Activated CD8-positive, alpha-beta memory T cell treated with anti-CD3 and anti-CD28 coated beads for 1 hour (primary cell): ENCODE measurements at places on chromosomes 5 and 9.
A peak's percentile ranks its signal among the peaks of the same experiment; 100 is the strongest.

DNA sequence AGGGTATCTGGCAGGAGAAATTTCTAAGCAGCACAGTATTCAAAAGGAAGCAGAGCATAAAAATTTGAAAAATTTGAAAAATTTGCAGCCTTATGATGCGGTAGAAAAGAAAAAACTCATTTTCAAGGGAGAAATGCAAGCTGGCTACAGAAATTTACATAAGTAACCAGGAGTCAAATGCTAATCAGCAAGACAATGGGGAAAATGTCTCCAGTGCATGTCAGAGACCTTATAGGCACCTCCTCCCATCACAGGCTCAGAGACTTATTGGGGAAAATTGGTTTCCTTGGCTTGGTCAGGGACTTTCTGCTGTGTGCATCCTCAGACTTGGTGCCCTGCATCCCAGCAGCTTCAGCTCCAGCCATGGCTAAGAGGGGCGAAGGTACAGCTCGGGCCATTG lies 35.8 kb downstream of the IZUMO3 start:
- DNase-seq = no peak

GRCh38 chr9:76188905-76189304 lies 205.3 kb downstream of the RFK start:
- no peak for DNase-seq

- DNase-seq = no peak
Observed at GRCh38 chr9:68847765-68848164, 142.7 kb downstream of the PIP5K1B start.

DNA sequence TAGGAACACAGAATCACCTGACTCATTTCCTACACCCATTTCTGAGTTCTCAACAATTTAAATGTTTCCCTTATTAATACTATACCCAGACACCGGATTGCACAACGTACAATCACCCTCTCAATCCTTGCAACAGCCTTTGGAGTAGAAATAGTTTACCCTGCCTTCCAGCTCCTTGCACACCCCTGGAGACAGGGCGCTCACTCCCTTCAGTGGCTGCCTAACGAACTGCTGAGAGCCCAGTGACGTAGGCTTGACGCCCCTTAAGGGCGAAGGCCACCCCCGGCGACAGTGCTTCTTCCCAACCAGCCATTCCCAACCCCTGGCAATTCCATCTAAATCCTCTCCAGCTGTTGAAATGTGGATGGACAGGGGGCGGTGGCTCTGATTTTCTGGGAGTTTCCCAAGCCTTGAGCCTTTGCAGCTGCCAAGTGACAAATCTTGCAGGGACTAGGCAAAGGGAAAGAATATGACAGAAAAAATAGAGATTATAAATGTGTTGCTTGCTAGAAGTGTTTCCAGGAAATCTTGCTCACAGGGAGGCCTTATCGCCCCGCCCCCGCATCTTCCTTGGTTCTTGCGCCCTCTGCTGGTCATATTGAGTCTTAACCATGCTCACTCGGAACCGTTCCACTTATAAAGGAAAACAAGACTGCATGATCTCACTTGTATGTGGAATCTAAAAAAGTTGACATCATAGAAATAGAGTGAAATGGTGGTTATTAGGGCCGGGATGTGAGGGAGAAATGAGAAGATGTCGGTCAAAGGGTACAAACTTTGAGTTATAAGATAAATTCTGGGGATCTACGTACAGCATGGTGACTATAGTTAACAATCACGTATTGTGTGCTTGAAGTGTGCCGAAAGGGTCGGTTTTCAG lies 7.6 kb upstream of the BARX1 start:
- DNase-seq = peak; percentile 61

DNA sequence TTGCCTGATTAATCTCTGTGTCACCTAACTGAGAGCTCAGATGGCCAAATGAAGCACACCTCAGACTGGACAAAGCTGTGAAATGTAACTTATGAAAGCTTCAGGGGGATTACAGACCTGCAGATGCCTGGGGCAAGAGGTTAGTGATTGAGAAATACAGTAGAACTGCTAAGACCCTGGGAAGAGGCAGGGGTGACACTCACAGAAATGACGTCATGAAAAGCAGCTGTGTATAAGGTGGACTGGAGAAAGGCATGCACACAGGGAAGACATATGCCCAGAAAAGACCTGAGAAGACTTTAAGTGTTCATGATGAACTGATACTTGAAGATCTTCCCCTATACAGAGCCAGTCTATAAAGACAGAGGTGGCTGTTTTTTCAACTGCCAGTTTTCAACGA lies 49.3 kb upstream of the SPTLC1 start:
- DNase-seq = no peak

DNA sequence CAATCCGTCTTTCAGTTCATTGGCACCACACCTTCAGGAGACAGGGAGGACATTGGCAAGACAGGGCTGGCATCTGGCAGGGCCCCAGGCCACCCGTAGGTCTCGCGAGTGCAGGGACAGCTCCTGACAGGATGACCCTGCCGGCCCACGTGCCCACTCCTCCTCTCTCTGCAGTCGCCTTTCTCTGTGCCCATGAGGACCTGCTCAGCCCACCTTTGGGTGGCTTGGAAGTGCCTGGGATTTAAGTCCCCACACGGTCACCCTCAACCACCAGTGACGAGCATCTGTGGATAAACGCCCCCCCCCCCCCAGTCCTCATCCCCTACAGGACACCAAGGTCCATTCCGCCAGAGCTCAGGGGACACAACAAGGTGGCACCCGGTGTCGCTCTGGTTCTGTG lies 4.1 kb downstream of the MRPL36 start:
- no peak for DNase-seq

- DNase-seq = no peak
Observed at GRCh38 chr5:72486371-72486770, 20.8 kb downstream of the ZNF366 start.

GRCh38 chr5:439636-440035 lies 3.3 kb upstream of the EXOC3 start:
- DNase-seq = no peak

- DNase-seq = no peak
Observed at GRCh38 chr9:78158286-78158685, 77.6 kb upstream of the CEP78 start.

GRCh38 chr9:69174616-69175463 lies 763 bp downstream of the TJP2 start:
- DNase-seq = no peak

- DNase-seq = no peak
Observed at GRCh38 chr9:82031538-82032280, 43.1 kb downstream of the SPATA31D1 start.

GRCh38 chr5:159566832-159567231 lies 236.5 kb upstream of the IL12B start:
- DNase-seq = no peak

GRCh38 chr5:17511775-17512325 lies 6.3 kb upstream of the TAF11L3 start:
- DNase-seq = no peak
